ENCODE measurements at places on chromosomes 5 and 9. TPM values are rescaled to one million over a fixed set of nuclear protein-coding genes. Genes with fewer than 3 reads are reported as not detected.

Gene LIX1
- 0.09 TPM for total RNA-seq

Gene OR1Q1
- total RNA-seq = not detected

Gene PCDHA1
- not detected for total RNA-seq

DNA sequence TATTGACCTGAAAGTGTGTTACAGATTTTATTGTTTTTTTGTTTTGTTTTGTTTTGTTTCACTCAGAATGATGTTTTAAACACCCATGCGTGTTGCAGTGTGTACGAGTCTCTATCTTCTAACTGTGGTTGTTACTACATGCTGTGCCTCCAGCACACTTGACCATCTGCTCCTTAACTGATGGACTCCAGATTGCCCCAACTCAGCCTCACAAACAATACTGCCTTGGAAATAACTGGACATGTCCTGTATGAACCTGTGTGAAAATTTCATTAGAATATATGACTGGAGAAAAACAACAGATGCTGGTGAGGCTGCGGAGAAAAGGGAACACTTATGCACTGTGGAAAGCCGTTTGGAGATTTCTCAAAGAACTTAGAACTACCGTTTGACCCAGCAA, 68.7 kb upstream of the HAND1 start:
- no peaks in the 10 kb centered on the region for H3K27me3 ChIP-seq
- no peak overlapping the region for H3K27ac ChIP-seq
- H3K36me3 ChIP-seq = no peaks in the 10 kb centered on the region
- no peak overlapping the region for H3K4me3 ChIP-seq

DNA sequence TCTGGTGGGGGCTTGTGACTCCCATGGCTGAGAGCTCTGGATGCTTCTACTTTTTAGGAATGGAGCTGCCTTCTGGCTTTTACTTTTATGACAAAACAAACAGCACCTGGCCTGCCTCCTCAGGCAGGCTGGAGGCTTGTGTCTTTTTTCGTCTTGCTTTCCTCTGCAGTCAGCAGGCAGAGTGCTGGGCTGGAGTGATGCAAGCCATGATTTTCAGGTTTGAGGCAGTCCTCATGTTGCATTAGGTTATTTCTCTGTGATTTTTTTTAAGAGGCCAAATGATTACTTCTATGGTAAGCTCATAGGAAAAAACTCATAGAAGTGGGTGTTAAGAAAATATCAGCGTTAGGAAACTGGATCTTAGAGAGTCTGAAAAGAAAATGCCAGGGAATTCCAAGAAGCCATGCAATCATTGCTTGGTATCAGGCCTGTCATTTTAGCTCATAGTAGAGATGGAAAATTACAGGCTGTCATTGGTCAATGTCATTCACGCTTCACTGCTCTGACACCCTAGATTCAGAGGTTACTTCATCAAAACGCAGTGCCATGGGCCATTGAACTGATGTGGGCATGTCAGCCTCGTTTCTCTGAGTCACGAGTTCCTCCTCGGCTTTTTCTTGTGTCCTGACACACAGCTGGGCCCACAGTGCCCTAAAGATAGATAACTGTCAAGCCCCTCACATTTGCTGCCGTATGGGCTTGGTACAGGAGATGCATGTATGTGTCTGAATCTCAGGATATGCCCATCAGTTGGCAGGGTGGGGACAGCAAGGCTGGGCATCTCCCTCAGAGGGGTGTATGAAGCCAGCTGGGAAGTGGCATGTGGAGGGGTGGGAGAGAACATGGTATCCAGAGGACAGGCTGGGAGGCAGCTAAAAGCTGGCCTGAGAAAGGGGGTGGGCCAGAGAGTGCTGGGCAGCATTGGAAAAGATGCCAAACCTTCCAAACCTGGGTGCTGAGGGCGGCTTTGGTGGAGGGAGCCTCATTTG, 151.8 kb downstream of the HSPA4 start:
- no peaks in the 10 kb centered on the region for H3K4me1 ChIP-seq
- no peak overlapping the region for H3K27ac ChIP-seq
- H3K27me3 ChIP-seq = no peaks in the 10 kb centered on the region
- no peak overlapping the region for H3K4me3 ChIP-seq
- no peaks in the 10 kb centered on the region for H3K36me3 ChIP-seq
- no peak for DNase-seq

DNA sequence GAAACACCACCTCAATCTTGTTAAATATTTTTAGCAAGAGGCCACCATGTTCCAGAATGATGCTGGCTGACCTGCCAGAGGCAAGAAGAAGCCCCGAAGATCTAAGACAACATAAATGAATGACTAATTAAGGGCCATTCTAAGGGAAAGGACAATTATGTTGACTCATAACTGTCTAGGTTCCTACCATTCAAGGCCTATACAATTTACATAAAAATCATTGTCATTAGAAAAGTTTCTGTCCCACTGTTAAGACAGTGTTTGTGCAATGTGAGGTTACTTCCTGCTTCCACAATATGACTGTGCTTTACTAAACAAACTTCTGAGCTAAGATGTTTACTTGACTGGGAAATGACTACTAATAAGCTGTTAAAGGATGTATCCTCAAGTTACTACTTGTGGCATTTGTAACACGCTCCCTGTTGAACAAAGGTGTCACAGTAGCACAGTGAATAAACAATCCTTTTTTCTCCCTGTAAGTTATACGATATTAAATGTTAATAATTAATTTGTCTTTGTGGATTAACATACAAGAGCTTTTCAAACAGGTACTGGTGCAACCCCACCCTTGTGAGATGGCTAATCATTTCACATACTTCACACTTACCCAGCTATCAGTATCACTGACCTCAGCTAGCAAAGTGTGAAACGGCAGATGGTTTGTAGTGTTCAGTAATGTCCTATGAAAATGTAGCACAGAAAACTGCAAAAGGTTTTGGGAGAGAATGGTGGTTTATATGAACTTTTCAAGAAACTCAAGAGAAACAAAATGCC, 195.8 kb downstream of the EFNA5 start:
- H3K4me1 ChIP-seq = no peaks in the 10 kb centered on the region
- no peak overlapping the region for H3K4me3 ChIP-seq
- no peak overlapping the region for H3K27ac ChIP-seq
- H3K27me3 ChIP-seq = no peaks in the 10 kb centered on the region
